ENCODE measurements at places on chromosomes 7 and 10.

DNA sequence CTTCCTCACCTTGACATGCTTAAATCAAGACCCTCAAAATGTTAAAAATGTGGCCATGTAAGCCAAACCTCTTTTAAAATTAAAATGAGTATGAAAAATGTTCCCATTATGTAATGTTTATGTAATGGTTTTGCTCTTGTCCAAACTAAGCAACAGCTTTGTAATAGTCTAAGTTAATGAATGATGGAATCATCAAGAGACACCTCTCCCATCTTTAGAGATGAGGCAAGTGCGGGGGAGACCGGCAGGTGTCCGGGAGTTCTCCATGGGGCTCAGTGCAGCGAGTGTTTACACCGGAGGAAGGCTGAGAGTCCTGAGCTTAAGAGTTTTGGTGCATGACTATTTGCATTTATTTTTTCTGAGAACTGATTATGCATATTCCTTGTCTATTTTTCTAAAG, 384.9 kb upstream of the RNF32 start:
- DNase-seq, result no peak

GRCh38 chr7:142303650-142304049, 45.8 kb upstream of the PRSS58 start:
- DNase-seq, result peak; percentile 40

- no peak for DNase-seq
These were observed 180.8 kb upstream of the POM121L12 start for GRCh38 chr7:52854681-52855080.

DNA sequence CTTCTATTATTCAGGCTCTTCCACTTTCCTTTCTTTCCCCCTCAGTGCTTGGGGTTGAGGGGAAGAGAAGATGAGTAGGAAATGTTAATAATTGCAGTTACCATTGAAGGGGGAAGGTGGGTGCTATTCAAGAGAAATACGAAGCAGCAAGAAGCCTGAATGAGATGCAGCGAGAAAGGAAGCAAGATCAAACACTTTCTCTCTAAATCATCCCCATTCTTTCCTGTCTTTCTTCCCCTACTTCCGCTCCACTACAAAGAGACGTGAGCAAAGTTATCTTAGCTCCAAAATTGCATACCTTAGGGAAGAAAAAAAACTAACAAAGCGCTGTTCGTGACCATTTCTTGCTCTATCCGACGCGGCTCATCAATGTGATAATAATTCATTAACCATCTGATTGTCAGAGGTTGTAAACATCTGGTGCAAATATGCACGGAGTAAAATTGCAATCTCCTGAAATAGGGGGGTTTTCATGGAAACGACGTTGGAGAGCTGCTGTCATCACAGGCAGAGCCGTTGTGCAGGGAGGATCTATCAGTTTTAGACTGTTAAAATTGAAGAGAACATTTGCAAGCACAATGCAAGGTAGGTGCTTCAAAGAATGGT, 15.2 kb upstream of the PARD3 start:
- DNase-seq, result no peak

DNA sequence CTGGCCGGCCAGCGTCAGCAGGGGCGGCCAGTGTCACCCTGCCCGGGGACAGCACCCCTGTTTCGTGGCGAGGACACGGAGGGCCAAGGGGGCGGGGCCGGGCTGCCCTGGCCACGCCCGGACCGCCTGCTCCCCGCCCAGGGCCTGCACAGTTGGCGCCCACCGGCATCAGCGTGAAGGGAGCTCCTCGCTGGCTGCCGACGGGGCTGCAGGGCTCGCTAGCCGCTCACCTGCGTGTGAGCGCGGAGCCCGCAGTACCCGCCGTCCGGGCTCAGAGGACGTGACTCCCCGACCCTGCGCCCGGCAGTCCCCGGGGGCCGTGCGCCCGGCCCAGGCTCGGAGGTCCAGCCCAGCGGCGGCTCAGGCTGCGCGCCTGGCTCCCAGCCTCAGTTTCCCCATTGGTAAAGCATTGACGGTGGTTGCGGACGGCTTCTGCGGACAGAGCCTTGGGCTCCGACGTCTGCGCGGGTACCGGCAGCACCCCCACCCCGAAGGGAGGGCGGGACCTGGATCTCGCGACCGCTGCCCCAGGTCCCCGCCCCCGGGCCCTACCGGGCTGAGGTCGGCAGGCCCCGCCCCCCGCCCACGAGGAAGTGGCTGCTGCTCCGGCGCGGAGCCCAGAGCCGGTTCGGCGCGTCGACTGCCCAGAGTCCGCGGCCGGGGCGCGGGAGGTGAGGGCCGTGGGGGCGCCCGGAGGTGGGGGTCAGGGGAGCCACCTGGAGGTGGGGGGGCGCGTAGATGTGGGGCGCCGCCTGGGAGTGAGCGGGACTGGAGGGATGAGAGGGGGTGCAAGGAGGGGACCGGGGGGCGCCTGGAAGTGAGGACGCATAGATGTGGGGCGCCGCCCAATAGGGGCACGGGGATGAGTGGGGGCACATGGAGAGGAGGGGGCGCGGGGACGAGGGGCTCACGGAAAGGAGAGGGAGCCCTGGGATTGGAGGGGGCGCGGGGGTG, at the start of gene ARPC1B:
ARPC1B (plus strand) TSS at position 620 of the 954 bp plus-strand sequence. CDS start 10,985 bp downstream, outside the sequence.
- peak; percentile 84 for DNase-seq

- no peak for DNase-seq
These were observed 56.5 kb upstream of the WIPF3 start for GRCh38 chr7:29749701-29750321.

- no peak for DNase-seq
These were observed 18.4 kb upstream of the MAP3K8 start for GRCh38 chr10:30415593-30415992.

DNA sequence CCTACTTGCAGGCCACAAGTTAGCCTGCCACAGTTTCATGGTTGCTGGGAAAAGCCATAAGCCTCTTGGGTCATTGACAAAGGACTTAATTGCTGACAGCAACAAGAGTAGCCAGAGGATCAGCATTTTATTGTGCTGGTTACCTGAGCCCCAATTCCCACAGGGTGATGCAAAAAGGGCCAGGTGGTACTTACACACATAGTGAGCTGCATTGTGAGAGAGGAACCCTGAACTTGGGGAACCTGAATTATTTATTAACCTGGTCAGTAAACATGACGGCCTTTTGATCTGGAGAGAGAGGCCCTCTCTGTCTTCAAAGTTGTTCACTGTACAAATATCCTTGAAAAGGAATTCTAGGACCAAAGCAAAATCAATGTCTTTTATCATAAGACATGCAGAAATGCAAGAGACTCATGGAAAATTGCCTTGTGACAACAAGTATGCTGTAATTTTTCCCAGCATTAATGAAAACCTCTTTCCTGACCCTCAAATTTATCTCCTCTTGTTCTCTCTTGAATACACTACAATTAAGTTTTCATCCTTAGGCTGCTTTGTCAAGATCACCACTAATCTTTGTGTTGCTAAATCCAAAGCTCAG, 102.9 kb upstream of the PHYHIPL start:
- peak; percentile 11 for DNase-seq

Measured in kidney tubule cell (primary cell).